ENCODE measurements at places on chromosomes 12 and 14.

DNA sequence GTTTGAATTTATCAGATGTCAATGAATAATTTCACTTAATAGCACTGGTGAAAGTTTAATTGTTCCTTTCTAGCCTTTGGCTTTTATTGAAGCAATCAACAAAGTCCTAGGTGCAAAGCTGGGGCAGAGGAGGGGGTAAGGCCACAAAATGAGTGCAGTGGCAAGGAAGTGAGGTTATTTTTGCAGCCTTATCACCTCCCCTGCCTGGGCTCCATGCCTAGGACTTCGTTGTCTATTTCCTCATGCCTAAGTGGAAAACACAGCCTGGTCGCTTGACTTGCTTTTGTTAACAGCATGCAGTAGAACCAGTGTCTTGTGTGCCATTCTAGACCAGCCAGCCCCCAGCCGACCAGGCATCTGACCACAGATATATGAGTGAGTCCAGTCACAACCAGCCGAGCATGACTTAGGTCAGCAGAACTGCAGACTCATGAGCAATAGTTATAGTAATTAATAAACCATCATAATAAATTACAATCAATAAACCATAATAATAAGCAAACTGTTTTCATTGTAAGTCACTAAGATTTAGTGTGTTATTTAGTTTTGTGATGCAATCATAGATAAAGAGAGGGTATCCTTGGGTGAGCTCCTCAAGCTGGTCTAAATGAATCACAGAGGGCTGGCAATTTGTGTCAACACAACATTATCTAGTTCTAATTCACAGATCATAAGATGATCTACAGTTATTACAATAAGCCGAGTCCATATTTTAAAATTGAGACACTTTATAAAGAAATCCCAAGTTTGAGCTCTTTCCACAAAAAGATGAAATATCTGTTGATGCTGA lies 156.8 kb downstream of the GLT1D1 start:
- no peak for DNase-seq

DNA sequence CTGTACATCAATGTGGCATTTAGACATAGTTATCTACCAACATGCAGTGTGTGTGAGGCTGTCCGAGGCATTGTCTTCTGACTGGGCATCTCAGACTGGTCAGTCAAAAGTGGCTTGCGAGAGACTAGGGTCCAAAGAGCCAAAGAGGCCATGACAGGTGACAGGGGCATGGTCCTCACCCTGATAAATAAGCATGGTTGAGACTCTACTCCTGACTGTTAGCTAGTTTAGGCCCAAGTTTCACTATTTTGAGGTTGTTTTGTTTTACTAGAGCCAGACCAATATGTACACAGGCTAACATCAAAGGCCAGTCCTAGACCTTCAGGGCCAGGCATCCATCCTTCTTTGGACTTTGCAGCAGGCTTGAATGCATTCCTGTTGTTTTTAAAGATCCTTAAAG lies 76.9 kb upstream of the SRSF5 start:
- no peak for DNase-seq

DNA sequence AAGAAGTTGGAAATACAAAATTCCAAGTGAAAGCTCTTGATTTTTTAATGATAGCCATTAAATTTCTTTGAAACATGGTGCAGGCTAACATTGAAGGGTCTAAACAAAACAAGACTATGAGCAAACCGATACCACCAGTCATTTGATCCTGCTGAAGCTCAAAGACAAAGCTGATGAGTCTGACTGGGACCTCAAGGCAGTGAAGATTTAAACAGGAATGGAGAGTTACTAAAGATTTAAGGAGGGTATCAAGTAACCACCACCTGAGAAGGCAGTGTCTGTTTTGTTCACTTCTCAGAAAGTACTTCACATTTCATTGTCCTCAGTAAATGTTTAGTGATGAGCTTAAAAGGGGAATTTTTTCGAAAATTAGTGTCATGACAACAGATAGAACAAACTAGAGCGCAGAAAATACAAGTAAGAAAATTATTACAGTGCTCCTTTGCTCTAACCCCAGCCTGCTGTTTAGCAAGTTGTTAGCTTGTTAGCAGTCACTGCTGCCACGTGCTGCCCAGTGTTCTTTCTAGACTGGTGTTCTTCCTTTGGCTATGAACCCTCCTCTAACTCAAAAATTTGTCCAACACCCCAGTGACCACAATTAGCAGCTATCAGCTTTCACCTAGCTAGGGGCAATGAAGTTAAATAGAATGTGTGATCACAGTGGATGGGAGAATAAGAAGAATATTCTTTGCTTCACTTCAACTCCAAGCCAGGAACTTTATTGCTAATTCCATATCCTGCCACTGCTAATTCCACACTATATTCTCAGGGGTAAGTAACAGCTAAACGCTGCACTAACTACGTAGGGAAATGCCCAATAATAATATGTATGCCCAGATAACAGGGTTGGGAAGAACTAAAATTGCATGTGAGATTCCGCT lies 41.1 kb downstream of the YAF2 start:
- no peak for DNase-seq

- no peak for DNase-seq
Measured at GRCh38 chr14:55583942-55584468, 4.0 kb downstream of the KTN1 start.

- DNase-seq: no peak
Measured at GRCh38 chr14:28298156-28298555, 468.4 kb upstream of the FOXG1 start.

- DNase-seq: no peak
Measured at GRCh38 chr14:56219666-56220413, 101.6 kb downstream of the PELI2 start.

DNA sequence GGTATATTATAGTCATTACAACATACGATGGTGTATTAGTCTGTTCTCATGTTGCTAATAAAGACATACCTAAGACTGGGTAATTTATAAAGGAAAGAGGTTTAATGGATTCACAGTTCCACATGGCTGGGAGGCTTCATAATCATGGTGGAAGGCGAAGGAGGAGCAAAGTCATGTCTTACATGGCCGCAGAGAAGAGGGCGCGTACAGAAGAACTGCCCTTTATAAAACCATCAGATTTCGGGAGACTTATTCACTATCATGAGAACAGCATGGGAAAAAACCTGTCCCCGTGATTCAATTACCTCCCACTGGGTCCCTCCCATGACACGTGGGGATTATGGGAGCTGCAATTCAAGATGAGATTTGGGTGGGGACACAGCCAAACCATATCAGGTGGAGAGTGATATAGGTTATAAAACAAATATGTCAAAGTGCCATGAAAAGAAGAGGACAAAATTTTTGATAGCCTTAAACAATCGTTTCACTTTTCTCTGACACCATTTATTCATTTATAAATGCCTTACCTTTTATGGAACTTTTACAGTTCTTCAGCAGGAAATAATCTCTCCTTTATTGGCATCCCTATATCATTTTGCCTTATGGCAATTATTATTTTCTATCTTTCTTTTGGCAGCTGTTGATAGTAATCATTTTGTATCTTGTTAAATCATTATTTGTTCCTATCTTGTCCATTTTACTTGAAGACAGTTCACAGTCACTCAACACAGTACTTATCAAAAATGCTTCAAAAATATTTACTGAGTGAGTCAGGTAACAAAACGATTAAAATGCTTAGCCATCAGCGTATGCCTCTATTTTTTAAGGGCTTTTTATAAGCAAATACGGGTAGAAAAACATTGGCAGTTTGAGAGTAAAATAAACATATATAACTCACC lies 196.0 kb downstream of the RAD51B start:
- peak; percentile 16 for DNase-seq

- DNase-seq: no peak
Measured at GRCh38 chr14:99357151-99357915, 85.3 kb upstream of the BCL11B start.

DNA sequence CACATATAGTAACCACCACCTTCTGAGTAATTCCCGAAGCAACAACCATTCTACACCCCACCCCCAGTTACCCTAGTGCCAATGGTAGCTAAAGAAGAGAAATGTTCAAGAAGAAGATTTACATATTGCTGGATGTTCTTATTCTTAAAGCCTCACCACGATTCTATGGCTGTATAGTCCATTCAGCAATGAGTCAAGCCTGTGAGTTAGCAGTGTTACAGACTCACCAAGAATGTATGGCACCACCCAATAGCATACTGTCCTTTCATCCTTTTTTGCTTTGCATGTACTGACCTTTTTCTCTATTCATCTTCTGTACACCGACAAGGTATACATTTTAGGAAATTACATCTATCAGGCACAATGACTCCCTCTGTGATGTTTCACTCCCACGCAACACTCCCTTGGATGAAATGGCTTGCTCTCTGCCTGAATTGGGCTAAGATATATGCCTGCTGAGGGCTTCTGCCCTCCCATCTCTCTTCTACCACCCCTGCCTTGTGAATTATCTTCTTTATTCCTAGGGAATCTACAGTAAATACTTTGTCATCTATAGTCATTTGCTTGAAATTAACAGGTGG lies 945.8 kb downstream of the DIO2 start:
- no peak for DNase-seq

- no peak for DNase-seq
Measured at GRCh38 chr12:47648056-47648579, 57.7 kb downstream of the RPAP3 start.

- no peak for DNase-seq
Measured at GRCh38 chr12:130053651-130054069, 108.6 kb upstream of the FZD10 start.

DNA sequence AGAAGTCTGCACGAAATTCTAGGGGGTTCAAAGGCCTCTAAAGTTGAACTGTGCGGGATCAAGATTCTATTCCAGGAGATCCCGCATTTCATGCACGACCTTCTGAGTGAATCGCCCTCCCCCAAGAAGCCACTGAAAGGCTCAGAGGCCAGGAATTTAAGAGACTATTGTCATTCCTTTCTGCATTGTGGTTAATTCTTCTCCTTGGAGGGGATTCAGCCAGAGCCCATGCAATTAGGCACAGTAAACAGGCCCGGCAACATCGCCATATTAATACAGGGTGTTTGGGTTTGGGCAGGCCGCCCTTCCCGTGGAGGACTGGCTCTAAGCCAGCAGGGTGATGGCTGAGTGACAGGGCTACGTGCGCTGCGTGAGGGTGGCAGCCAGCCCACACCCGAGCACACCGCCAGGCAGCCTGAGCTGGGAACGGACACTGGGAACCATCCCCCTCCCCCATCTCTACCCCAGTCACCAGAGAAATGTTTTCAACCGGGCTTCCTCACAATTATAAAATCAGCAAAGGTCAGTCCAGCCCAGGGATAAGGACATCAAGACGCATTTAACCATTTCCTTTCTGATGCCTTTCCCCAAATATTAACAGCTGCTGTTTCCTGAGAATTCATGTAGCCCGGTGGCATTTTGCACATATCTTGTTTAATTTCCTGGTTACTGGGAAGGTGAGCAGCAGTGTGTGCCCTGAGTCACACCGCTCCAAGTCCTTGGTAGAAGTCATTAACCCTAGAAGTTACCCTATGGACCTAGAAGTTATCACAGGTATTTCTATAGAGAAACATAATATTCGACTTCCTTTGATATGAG lies 12.5 kb downstream of the EGLN3 start:
- no peak for DNase-seq

- no peak for DNase-seq
Measured at GRCh38 chr12:101074940-101075680, 134.9 kb downstream of the SLC5A8 start.

DNA sequence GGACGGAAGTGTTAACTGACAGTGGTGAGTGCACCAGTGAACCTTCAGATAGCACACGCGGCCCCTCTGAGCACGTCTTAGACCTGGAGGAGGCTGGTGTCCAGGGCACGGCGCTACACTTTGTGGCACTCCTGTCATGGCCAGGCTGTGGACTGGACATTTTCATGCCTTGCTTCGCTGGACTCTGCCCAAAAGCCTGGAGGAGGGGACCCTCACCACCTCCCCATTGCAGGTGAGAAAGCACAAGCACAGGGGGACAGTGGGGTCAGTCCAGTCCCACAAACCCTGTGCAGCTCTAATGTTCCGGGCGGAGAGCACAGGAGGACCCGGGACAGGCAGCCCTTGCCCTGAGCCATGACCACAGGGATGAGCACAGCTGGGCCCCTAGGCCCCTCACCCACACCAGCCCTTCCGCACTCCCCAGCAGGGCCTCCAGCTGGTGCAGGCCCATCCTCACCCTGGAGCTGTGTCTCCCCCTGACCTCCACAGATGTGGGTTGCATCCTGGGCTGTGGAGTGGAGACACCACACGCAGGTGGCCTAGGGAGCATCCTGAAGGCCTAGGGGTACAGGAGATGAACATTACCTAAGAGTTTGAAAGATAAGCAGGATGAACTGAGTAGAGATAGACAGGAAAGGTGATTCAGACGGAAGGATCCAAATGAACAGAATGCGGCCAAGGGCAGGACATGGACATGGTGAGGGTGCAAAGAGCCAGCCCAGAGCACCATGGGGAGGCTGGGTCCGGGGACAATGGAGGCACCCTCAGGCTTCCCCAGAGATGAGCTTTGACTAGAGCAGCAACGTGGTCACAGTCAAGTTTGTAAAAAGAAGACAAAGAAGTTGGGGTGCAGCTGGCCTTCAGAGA lies 132.8 kb downstream of the BCL11B start:
- DNase-seq: no peak

DNA sequence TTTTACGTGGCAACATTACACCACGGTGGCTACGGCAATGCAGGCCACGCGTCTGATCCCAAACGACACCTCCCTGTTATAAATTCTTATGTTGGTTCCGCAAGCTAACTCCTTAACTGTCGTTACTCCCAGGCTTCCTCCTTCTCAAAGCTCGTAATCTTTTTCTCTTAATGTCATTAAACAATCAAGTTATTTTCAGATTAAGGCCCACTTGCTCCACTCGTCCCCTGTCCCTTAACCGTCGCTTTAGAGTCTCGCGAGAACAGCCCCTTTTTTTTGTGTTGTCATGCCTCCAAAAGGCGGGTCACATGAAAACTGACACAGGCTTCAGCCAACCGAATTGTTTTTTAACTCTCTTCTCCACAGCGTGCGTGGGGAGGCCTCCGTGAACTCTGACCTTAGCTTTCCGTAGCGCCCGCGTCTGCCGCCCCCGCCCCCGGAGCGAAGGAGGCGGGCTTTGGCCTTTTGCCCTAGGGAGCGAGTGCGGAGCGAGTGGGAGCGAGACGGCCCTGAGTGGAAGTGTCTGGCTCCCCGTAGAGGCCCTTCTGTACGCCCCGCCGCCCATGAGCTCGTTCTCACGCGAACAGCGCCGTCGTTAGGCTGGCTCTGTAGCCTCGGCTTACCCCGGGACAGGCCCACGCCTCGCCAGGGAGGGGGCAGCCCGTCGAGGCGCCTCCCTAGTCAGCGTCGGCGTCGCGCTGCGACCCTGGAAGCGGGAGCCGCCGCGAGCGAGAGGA lies at the start of gene CAND1:
TSS of gene CAND1 (plus strand) at position 463 of the 737 bp plus-strand sequence. CDS start 360 bp downstream, outside the sequence.
- DNase-seq: peak; percentile 99

- no peak for DNase-seq
Measured at GRCh38 chr12:112905451-112906089, 1.2 kb upstream of the OAS1 start.

DNA sequence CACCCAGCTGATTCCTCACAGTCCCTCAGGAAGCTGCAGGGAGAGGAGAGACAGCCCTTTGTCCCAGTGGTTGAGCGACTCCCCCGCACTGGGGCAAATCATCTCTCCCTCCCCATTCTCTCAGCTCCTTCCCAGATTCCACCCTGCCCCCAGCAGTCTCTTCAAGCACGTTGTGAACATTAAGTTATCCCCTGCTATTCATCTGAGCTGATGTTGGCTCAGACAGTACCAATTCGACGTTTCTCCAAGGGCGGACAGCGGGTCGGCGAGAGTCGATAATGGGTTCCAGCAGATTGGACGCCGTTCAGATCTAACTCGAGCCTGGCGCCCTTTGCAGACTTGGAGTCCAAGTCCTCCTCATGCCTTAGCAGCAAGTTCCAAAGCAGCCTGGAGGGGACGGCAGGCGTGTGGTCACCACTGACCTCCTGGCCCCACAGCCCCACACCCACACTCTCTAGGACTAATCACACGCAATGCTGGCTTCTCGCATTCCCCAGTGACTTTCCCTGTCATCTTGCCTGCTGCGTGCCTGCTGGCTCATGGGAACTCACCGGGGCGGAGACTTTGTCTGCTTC lies 245.9 kb downstream of the CHST11 start:
- DNase-seq: peak; percentile 54
